NCI-H1105 (cell line): ENCODE measurements at places on chromosomes 12 and 14.
A peak's percentile ranks its signal among the peaks of the same experiment; 100 is the strongest.

DNA sequence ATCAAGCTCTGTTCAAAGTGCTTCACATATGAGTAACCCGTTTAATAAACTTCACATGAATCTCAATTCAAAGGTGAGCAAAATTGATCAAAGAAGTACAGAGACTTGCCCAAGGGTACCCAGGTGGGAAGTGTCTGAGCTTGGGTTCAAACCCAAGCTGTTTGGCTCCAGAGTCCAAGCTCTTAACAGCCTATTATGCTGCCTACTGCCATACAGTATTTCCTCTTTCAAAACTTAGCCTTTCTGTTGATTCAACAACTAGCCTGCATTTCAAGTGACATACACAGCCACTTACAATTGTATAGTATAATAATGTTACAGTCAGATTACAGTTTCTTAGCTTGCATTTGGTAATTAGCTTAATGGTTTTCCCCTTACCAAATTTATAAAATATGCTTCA lies 29.7 kb downstream of the FRMD6 start:
- peak; percentile 11 for DNase-seq

GRCh38 chr12:63802012-63802608 lies 22.4 kb downstream of the RXYLT1 start:
- peak; percentile 38 for DNase-seq

DNA sequence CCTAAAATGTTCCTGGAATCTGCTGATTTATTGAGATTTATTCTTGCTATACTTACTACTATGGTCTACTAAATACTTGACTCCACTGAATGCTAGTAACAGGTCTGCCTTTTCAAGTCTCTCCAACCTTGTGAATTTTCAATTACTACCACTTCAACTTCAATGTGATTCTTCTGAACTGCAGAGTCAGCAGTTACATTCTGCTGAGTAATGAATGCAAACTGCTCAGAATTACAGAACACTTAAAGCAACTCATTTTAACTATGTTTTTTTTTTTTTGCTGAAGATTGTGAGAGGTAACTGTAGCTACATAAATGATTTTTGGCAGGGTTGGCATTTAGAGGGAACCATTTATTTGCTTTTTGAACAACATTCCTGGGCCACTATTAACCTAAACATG lies 41.8 kb downstream of the ARF6 start:
- DNase-seq = no peak

- no peak for DNase-seq
Measured at GRCh38 chr12:120376009-120376408, 7.0 kb upstream of the MSI1 start.
